ENCODE measurements at places on chromosomes 7 and 10.
A peak's percentile ranks its signal among the peaks of the same experiment; 100 is the strongest.

DNA sequence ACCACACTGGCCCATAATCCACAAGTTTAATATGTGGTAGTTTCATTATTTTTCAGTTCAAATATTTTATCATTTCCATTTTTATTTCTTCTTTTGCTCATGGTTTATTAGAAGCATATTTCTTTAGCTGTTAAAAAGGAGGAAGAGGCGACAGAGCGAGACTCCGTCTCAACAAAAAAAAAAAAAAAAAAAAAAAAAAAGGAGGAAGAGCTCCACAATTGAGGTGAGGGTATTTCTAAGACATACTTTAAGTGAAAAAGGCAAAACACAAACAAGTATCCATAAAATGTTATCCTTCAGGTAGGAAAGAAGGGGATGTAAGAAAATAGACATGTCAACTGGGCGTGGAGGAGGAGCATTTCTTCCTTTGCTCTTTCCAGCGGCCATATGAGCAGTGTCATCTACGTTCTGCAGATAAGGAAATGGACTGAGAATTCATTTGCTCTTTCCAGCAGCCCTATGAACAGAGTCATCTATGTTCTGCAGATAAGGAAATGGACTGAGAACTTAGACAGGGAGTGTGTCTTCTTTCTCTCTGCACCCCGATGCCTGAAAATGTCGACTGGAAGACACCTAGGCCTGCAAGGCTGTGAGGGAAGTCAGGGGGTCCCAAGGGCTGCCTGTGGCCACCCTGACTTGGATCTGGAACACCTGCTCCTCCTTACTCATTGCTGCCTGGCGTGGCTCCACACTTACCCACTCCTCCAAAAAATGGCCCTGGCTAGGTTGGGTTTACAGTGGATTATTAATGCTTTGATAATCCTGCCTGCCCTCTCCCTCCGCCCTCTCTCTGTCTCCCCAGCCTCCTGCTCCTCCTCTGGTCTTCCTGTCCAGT, 18.9 kb upstream of the RAMP3 start:
- DNase-seq, result no peak

DNA sequence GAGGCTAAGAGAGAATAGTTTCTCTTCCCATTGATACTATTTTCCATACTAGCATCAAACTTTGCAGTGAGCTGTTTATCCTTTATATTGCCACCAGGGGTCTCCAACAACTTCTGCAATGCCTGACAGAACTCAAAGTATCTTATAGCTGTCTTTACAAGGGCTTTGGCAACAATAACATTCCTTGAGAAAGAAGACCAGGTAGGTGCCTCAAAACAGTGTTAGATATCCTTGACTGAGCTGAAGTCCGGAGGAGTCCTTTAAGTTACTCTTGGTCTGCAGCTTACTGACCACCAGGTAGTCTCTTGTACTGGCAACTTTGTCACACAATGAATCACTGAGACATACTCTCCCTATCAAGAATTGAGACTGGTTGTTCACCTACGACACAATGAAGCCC, 30.0 kb upstream of the TES start:
- peak; percentile 2 for DNase-seq

DNA sequence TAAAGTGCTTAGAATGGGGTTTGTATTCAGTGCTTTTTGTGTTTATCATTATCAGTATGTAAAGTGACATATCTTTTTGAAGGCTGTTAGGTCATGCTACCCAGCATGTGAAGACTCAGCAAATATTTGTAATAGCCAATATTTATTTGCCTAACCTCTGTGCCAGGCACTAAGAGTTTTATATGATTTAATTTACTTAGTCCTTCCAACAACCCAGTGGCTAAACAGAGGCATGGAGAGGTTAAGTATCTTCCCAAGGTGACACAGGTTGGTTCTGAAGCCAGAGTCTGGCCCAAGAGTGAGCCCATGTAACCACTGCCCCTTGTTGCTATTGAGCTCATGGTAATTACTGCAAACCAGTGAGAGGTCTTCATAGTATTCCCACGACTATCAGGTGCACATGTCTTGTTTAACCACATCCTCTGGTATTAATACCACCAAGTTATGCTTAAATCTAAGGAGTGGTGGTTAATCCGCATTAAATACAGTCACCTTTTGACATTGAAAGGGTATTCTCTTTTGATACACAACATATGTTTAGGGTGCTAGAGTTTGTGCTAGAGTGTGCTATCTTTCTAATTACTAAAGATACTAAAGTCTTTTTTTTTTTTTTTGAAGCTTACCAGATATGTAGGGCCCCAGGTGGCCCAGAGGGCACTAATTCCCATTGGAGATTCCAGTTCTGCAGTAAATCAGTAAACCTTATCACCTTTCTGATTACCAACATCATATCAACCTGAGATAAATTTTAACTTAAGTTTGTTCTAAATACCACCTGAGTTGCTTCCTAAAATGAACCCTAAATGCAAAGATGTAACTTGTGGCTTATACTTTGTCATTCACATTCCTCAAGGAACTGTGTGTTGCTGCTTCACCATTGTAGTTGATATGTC, 2.9 kb downstream of the ADD3 start:
- DNase-seq, result no peak

DNA sequence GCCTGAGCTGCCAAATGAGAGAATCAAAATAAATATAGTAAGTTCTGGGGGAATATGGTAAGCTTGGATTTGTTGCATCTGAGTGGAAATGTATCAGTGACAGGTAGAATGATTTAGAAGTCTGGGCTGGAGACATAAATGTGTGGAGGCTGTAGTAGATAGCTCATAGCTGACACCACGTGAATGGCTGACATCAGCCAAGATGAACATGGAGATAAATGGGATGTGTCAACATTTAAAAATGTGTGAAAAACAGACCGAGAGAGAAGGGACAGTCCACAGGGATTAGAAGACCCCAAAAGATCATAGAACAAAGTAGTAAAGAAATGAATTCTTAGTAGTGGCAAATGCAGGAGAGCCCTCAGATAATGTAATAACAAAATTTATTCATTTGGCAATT, 40.9 kb downstream of the NAMPT start:
- no peak for DNase-seq

DNA sequence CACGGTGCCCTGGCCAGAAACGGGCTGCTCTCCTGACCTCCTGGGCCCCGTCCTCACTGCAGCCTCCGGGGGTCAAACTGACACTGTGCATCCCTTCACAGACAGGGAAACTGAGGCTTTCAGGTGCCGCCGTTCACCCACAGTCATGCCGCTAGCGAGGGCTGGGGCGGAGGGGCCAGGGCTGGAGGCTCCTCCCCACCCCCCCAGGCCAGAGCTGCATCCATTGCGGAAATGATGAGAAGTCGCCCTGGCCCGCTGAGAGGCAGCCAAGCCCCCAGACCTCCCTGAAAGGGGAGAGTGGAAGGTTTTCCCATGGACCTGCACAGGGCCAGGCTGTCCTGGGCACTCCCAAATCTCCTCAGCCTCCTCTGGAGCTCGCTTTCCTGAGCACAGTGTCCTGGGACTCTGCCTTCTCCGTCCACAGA, 16.5 kb upstream of the INPP5A start:
- no peak for DNase-seq

DNA sequence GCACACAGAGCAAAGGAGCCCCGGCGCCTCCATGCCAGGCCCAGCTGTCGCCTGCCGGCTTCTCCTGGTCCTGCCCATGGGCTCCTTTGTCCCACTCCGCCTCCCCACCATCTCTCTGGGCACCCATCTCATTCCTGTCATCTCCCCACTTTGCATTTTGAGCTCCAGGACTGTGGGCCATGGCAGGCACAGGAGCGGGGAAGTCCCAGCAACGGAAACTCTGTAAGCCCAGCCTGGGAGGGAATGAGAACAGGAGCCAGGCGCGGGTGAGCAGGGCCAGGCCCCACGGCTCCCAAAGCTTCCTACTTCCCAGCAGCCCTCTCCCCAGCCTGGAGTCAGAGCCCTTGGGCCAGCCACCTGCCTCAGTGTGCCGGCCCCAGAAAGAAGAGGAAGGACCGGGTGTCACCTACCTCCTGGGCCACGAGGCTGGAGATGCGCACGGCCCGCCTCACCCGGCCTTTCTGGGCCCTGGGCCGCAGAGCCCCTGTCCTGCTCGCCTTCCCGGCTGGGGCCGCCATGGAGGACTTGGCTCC, 23.1 kb downstream of the KCNH2 start:
- DNase-seq, result no peak

- DNase-seq, result no peak
Measured at GRCh38 chr10:21969326-21970287, 33.9 kb downstream of the DNAJC1 start.

GRCh38 chr7:46080595-46081159, 159.6 kb upstream of the IGFBP3 start:
- no peak for DNase-seq

- DNase-seq, result no peak
Measured at GRCh38 chr10:18610517-18610916, 40.9 kb downstream of the NSUN6 start.

DNA sequence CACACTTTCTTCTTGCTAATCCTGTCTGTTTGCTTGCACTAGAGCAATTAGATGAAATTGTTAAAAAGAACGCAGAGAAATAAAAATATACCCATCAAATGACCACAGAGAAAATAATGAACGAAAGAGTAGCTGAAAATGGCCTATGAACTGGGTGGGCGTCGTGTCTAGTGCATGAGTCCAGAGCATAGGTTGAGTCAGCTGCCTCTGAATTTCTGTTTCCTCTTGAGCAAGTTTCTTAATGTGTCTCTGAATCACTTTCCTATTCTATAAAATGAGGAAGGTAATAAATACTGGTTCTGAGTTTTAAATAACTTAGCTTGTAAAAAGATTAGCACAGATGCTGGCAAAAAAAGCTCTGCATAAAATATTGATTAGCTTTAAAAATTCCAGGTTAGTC, 75.0 kb downstream of the POM121L12 start:
- DNase-seq, result no peak

GRCh38 chr10:11898372-11899066, 75.4 kb downstream of the PROSER2 start:
- no peak for DNase-seq

- DNase-seq, result no peak
Measured at GRCh38 chr10:68099736-68100135, 9.6 kb upstream of the MYPN start.

- no peak for DNase-seq
Measured at GRCh38 chr7:74044366-74045350, 16.7 kb downstream of the ELN start.

GRCh38 chr10:88386821-88387773, 196.0 kb downstream of the RNLS start:
- DNase-seq, result no peak

DNA sequence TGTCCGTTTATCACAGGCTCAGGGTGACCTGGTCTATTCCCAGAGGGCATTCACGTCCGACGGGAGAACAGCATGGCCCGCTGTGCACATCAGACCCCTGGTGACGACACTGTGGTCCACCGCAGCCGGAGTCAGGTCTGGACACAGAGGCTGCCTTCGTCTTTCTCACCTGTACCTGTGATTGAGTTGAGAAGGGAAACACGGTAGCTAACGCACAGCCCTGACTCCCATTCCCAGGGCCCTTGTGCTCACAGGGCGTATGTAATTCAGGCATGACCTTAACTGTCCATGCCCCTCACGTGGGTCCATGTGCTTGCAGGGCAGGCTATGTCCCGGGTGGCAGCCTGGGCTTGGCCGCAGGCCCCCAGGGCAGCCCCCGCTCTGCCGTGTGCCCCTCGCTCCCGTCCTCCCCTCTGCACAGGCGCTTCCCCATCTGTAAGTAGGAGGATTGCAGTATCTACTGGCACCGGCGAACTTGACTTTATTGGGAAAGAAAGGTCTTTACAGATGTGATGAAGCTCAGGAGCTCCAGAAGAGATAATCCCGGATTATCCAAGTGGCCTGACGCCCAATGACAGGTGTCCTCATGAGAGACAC, 221.3 kb upstream of the TCERG1L start:
- no peak for DNase-seq
